Astrocyte of the hippocampus (primary cell): ENCODE measurements at places on chromosomes 4 and X.

GRCh38 chr4:26233350-26233749, 87.5 kb upstream of the RBPJ start:
- DNase-seq = no peak

DNA sequence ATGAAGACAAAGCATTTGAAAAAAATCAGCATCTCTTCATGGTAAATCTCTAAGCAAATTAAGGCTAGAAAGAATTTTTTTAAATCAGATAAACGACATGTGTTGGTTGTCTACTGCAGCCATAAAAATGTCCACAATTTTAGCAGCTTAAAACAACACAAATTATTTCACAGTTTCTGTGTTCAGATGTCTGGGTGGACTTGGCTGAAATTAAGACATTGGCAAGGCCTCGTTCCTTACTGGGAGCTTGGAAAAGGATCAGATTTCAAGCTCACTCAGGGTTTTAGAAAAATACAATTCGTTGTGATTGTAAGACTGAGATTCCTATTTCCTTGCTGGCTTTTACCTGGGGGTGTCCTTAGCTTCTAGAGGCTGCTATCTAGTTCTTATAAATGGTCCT, 1470.6 kb downstream of the PCDH19 start:
- DNase-seq = no peak

- peak; percentile 40 for DNase-seq
Observed at GRCh38 chrX:130772105-130772775, 130.8 kb downstream of the ENOX2 start.

DNA sequence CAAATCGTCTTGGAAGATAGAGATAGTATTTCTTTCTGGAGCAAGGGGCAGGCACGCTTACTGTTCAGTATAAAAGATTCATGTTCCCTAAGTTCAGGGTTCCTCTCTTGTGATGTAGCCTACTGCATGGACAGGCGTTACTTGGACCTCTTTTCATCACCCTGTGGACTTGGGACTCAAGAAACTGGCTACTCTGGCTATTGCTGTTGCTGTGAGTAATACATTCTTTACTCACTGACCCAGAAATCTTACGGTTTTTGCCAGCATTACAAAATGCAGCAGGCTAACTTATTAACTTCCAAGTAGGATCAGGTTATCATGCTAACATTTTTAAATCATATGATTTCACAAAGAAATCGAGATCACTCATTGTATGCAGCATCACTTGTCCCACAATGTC, 12.8 kb upstream of the GUCY1B1 start:
- DNase-seq = peak; percentile 24

- DNase-seq = peak; percentile 92
Observed at GRCh38 chr4:138910914-138911336, 104.7 kb upstream of the NOCT start.
